ENCODE measurements at places on chromosomes 2 and 18.
A peak's percentile ranks its signal among the peaks of the same experiment; 100 is the strongest.

DNA sequence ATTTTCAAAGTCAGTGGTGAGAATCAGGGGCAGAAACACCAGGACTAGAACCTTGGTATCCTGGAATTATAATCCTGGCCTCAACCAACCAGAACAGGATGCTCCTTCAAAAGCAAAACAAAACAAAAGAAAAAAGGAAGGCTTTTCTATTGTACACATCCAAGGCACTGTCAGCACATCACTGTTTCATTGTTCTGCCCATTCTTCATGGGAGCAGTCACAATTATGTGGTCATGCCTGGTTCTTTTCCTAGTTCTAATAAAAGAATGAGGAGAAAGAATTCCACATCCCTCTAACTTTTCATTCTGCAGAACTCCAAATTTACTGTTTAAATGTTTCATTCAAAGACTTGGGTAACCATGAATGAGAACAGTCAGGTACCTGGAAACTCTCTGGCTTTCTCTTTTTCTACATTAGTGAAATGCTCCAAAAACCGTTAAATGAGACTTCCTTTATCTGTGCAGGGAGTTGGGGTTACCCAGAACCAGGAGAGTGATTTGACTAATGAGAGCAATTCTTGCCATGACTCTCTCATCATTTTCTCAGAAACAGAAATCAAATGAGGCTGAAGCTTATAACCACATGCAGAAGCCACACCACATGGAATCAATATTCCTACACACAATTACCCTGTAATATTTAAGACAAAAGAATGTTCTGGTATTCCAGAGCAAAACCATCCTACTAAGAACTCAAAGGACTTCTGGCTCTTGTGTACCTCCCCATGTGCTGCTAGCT lies 110.9 kb upstream of the CCDC150 start:
- no peak for DNase-seq

DNA sequence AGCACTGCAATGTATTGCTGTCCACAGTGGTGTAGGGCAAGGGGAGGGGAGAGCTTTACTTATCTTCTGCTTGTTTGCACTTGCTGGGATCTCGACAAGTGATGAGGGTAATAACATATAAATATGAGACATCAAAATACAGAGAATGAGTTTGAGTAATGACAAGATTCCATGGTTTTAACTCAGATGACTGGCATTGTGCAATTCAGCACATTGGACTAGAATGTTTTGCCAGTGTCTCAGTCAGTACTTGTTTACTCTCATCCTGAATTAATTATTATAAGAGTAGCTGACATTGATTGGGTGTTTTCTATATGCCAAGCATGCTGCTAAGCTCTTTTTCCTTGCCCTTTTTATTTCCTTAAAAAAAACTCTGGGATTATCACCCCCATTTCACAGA lies 306.7 kb upstream of the MMADHC start:
- no peak for DNase-seq

- DNase-seq, result peak; percentile 80
Observed at GRCh38 chr2:73156539-73157124, 43.9 kb upstream of the RAB11FIP5 start.

GRCh38 chr2:132664096-132664495 lies 5.9 kb downstream of the LYPD1 start:
- DNase-seq, result no peak

DNA sequence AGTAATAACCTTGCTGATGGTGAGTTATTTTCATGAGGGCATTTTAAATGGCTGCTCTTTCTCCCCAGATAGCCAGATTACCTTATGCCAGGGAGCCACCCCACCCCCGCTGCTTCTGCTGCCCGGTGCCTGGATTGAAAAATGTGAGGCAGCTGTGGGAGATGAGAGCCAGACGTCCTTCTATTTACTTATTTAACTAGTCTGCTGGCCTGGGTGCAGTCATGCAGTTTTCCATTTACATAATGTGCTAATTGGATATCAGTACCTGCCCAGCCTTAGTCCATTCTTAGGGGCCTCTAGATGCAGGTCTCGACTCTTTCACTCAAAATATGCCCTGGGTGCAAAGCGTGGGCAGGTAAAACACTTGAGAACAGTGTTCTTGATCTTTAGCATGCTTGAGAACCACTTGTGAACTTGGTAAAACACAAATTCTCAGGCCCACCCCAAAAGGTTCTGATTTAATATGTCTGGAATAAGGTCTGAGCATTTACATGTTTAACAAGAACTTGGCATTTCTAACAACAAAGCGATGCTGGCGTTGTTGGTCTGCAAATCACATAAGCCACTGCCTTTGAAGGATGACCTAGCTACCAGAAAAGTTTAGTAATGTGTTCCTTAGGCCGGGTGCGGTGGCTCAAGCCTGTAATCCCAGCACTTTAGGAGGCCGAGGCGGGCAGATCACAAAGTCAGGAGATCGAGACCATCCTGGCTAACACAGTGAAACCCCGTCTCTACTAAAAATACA lies 154.3 kb downstream of the NRP2 start:
- peak; percentile 36 for DNase-seq

DNA sequence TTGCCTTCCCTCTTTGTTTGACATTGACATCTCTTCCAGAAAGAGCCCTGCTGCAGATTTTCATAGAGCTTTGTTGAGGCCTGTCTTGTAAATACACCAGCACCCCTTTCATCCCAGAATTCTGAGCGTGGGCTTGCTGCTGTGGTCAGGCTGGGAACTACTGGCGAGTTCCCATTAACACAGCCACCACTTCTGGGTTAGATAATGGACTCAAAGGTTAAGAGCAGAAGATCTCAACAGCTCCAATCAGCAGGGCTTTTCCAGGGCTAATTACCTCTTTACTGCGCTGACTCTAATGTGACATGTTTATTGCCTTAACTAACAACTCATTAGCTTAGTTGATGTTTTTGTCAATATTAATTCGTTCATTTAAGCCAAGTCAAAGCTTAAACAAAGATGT lies 235.9 kb upstream of the BOD1L2 start:
- DNase-seq, result peak; percentile 32

- no peak for DNase-seq
Observed at GRCh38 chr2:203412546-203413331, 84.5 kb downstream of the ABI2 start.

- peak; percentile 48 for DNase-seq
Observed at GRCh38 chr2:109194620-109194937, 65.6 kb downstream of the SH3RF3 start.

- peak; percentile 72 for DNase-seq
Observed at GRCh38 chr2:164777847-164778461, 63.7 kb downstream of the COBLL1 start.

DNA sequence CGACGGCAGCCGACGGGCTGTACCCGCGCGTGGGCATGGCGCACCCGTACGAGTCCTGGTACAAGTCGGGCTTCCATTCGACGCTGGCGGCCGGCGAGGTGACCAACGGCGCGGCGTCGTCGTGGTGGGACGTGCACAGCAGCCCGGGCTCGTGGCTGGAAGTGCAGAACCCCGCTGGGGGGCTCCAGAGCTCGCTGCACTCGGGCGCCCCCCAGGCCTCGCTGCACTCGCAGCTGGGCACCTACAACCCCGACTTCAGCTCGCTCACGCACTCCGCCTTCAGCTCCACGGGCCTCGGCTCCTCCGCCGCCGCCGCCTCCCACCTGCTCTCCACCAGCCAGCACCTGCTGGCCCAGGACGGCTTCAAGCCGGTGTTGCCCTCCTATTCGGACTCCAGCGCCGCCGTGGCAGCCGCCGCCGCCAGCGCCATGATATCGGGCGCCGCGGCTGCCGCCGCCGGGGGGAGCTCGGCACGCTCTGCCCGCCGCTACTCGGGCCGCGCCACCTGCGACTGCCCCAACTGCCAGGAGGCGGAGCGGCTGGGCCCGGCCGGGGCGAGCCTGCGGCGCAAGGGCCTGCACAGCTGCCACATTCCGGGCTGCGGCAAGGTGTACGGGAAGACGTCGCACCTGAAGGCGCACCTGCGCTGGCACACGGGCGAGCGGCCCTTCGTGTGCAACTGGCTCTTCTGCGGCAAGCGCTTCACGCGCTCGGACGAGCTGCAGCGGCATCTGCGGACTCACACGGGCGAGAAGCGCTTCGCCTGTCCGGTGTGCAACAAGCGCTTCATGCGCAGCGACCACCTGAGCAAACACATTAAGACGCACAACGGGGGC lies 2.0 kb downstream of the SP9 start:
- DNase-seq, result peak; percentile 86

- no peak for DNase-seq
Observed at GRCh38 chr18:58604311-58604710, 24.6 kb downstream of the ALPK2 start.

DNA sequence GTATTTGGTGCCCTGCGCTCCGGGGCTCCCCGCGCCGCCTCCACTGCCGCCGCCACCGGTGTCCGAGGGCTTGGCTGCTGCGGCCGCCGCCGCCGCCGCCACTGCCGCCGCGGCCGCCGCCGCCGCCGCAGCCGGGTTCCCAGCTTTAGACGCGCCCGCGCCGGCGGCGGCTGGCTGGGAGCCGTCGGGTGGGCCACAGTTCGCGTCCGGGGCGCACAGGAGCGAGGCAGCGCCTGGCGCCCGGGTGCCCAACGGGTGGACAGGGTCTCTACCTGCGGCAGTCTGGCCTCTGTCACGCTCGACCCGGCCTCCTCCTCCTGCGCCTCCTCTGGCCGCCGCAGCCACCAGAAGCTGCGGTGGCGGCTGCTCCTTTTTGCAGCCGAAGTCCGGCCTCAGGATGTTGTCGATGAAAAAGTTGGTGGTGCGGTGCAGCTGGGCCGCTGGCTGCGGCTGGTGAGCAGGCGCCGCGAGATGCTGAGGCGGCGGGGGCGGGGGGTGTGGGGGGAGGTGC lies 951 bp downstream of the EN1 start:
- DNase-seq, result peak; percentile 53

GRCh38 chr2:57656198-57656597 lies 390.4 kb upstream of the VRK2 start:
- DNase-seq, result no peak

- DNase-seq, result no peak
Observed at GRCh38 chr2:32246911-32247310, 17.8 kb downstream of the NLRC4 start.

DNA sequence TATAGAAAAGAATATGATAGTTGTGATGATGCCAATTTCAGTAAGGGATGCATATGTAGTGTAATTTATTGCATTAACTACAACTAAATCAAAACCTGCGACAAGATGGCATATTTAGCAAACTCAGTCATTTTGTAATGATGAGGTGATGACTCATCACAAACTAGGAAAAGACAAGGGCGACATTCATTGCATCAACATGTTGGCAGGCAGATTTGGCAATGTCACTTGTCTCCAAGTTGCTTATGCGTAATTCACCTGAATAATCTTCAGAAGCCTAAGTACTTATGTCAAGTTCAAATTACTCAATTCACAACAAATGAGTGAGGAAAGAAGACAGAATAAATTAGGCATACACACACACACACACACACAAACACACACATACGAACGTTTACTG lies 273.2 kb upstream of the RGPD4 start:
- DNase-seq, result no peak

- peak; percentile 45 for DNase-seq
Observed at GRCh38 chr2:105455488-105456003, 56.7 kb upstream of the FHL2 start.
